Brain pericyte (primary cell): ENCODE measurements at places on chromosomes 6 and 20.

GRCh38 chr20:43736588-43737158 is 9.9 kb upstream of the GTSF1L start:
- no peak for DNase-seq

DNA sequence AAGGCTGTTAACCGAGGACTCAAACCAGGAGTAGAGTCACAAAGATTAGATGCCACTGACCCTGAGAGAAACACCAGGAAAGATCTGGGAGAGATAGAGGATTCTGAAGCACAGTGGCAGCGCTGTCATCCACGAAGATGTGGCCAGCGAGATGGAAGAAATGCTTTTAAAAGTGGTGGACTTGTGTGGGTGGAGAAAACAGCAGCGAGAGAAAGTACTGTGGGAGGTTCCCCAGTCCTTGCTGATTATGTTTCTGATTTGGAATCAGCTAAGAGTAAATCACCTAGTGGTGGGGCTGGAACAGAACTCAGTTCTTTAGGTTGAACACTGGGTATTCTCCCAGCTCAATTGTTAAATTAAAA is 435 bp upstream of the ZNF322 start:
- DNase-seq = no peak

DNA sequence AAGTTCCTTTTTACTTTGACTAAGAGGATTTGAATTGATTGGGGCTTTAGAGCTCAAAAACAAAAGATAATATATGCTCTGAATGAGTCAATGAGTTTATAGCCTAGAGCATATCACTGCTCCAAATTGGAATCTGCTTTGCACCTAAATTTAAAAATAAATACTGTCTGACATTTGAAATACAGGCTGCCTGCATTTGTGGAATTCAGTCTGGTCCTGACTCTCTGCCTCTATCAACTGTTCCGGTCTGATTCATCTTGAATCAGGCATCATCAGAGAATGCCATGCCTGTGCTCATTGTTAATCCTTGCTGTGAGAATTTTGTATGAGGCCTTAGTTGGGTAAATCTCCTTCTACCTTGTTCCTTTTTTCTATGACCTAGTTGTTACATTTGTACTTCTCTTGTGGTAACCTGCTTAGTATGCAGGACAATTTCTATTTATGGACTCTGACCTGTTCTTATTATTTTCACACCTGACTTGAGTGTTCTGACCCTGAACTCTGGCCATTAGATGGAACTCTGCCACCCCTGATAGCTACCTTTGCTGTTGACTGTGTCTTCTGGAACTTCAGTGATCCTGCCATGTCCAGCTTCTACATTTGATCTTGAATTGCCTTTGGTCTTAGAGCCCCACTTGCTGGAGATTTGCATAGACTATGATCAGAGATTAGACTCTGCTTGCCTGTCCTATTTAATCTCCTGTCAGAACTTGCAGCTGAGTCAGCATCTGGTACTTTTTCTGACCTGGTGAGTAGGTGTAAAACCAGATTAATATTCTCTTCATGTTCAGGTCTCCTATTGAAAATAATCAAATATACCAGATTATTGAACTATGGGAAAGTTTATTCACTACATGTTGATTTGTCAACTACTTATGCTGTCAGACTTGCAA is 442.7 kb upstream of the HS3ST5 start:
- no peak for DNase-seq

- no peak for DNase-seq
Measured at GRCh38 chr6:168892031-168892430, 361.6 kb downstream of the THBS2 start.

DNA sequence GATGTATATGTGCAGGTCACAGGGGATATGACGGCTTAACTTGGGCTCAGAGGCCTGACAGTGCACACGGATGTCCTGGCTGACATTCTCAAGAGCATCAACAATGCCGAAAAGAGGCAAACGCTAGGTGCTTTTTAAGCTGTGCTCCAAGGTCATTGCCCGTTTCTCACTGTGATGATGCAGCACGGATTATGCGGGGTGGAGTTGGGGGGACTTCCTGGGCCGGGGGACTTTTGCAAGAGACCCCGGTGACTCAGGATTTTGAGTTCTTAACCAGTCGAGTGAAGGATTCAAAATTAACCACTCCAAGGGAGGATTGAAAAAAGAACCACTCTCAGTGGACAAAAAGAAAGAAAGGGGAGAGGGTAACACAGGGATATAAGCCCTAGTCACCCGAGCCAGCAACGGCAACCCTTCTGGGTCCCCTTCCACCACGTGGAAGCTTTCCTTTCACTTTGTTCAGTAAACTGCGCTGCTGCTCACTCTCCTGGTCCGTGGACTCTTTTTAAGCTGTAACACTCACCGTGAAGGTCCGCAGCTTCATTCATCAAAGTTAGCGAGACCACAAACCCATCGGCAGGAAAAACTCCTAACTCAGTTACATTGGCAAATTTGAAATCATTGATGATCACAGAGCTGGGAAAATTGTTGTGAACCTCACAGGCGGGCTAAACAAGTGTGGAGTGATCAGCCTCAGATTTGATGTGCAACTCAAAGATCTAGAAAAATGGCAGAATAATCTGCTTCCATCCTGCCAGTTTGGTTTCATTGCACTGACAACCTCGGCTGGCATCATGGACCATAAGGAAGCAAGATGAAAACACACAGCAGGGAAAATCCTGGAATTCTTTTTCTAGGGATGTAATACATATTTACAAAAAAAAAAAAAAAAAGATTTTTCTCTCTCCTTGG is 199.3 kb downstream of the ARID1B start:
- DNase-seq = no peak

DNA sequence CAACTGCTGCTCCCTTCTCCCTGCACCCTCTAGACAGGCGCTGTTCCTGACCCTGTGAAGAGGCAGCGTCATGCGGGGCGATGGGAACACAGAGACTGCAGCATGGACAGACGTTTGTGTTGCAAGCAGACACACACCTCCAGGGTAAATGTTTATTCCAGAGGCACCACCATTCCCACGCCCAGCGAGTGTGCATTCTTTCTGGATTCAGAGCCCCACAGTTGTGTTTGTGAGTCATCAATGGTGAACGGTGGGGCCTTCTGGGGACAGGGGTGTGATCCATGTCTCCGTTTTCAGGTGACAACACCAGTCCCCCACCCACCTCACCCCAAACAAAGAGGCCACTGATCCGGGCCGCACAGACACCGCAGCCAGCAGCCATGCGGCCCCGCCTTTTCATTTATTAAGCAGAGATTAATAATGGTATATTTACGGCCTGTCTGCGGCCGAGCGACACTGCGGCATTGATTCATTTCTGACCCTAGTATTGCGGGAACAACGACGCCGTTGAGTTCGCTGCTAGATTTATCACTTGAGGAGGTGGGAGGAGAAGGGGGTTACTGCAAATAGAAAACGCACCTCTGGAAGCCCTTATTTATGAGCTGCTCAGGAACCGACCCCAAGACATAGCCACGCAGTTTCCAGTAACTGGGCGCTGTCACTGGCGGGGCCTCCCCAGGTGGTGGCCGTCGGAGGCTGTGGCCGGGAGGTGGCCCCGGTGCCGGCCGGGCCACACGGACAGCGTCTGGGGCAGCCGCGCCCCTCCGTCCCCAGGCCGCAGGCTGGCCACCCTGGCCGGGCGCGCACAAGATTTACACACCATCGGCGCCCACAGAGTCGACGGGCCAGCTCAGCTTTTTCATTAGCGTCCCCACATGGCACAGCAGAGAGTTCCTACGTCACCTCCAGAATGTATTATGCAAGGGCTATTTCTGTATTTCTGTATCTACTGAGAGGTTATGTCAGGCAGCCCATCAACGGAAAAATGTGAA is 367.6 kb downstream of the THBS2 start:
- DNase-seq = no peak

- no peak for DNase-seq
Measured at GRCh38 chr20:59014680-59015389, 4.4 kb upstream of the TUBB1 start.

GRCh38 chr6:158014505-158015187 is 33.0 kb downstream of the SYNJ2 start:
- DNase-seq = no peak

GRCh38 chr6:144378437-144378836 is 93.3 kb downstream of the UTRN start:
- no peak for DNase-seq
